ENCODE measurements at places on chromosomes 16 and 17.

- DNase-seq = peak; percentile 81
These were observed 17.7 kb downstream of the SGCA start for GRCh38 chr17:50183421-50183994.

- peak; percentile 34 for DNase-seq
These were observed 53.5 kb upstream of the INTS2 start for GRCh38 chr17:61981323-61981722.

- no peak for DNase-seq
These were observed 11.2 kb upstream of the SLC47A2 start for GRCh38 chr17:19727501-19728078.

- DNase-seq = peak; percentile 88
These were observed 9.7 kb downstream of the RHBDL3 start for GRCh38 chr17:32275060-32276042.

GRCh38 chr17:79028496-79029326 lies 4.7 kb downstream of the C1QTNF1 start:
- DNase-seq = no peak

GRCh38 chr17:12631076-12631475 lies 34.6 kb upstream of the MYOCD start:
- peak; percentile 32 for DNase-seq

GRCh38 chr16:8819411-8820034 lies 21.9 kb downstream of the PMM2 start:
- DNase-seq = no peak

DNA sequence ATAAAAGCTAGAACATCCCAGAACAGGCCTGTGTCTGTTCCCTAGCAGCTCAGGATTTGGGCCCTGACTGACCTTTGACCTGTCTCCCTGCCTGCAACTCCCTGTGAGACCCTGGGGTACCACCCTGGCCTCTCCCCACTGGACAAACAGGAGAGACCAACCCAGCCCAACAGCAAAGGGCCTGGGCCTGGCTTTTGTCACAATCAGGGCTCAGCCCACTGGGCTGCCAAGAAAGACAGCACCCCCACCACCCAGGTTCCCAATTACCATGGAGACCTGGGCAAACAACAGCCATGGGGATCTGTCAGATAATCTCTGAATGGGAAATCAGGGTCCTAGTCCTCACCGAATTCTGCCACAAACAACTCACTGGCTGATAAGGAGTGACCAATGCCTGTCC lies 11.1 kb downstream of the PLLP start:
- DNase-seq = no peak

- peak; percentile 41 for DNase-seq
These were observed 23.6 kb downstream of the CA4 start for GRCh38 chr17:60173304-60173819.

- no peak for DNase-seq
These were observed 38.2 kb downstream of the PRPSAP2 start for GRCh38 chr17:18896146-18896545.

DNA sequence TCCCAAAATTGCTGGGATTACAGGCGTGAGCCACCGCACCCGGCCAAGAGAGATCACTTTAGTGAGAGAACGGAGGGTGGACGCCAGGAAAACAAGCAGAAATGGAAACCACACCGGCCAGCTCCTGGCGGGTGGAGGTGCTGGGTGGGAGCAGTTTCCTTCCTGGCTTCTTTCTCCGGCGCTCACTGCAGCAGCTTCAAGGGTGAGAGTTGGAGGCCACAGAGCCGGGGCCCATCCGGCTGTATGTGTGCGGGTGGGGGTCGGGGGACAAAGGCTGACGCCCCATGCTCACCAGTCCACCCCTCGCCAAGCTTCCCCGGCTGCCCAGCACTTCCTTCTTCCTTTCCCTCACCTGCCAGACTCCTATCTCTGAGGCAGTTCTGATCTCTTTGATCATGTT lies 13.5 kb upstream of the BHLHA9 start:
- DNase-seq = no peak

- DNase-seq = no peak
These were observed 20.8 kb upstream of the CLEC18C start for GRCh38 chr16:70152578-70153302.

- DNase-seq = no peak
These were observed 775 bp downstream of the CYTH1 start for GRCh38 chr17:78781104-78781892.

DNA sequence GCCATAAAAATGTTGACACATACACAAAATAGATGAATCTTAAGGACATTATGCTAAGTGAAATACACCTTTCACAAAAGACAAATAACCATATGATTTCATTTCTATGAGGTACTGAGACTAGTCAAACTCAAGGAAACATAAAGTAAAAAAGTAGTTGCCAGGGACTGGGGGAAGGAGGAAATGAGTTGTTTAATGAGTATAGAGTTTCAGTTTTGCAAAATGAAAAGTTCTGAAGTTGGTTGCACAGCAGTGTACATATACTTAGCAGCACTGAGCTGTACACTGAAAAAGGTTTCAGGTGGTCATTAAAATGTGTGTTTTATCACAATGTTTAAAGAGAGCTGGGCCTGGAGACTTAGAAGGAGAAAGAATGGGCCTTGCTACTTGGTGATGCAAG lies 4.7 kb upstream of the SLC13A2 start:
- DNase-seq = no peak

- no peak for DNase-seq
These were observed 13.0 kb downstream of the TOB1 start for GRCh38 chr17:50853015-50853615.

DNA sequence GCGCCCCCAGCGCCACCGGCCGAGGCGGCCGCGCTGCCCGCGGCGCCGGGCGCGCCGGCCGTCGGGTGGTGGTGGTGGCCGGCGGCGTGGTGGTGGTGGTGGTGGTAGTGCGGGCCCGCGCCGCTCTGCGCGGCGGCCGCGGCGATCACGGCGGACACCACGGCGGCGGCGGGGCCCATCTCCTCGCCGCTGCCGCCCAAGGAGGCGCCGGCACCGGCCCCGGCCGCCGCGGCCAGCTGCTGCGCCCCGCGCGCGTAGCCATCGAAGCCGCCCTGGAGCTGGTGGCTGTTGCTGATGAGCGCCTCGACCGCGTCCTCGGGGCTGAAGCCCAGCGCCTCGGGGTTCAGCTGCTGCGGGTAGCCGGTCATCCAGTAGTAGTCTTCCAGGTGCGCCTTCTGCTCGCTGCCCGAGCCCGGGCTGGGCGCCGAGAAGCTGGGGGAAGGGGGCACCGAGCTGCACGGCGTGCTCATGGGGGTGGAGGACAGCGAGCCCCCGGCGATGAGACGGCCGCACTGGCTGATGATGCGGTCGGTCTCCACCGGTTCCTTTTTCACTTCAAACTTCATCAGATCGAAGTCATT lies 1.2 kb downstream of the MAF start:
- no peak for DNase-seq

DNA sequence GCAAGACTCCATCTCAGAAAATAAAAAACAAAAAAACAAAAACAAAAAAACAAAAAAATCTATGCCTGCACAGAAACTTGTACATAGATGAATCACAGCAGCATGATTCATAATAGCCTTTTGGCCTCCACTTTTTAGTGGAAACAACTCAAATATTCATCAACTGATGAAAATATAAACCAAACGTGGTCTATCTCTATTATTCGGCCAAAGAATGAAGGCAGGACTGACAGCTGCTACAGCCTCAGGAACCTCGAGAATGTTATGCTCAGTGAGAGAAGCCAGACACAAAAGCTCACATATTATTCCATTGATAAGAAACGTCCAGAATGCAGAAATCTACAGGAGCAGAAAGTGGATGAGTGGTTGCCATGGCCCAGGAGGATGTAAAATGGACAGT lies 19.8 kb downstream of the PPL start:
- DNase-seq = peak; percentile 59

DNA sequence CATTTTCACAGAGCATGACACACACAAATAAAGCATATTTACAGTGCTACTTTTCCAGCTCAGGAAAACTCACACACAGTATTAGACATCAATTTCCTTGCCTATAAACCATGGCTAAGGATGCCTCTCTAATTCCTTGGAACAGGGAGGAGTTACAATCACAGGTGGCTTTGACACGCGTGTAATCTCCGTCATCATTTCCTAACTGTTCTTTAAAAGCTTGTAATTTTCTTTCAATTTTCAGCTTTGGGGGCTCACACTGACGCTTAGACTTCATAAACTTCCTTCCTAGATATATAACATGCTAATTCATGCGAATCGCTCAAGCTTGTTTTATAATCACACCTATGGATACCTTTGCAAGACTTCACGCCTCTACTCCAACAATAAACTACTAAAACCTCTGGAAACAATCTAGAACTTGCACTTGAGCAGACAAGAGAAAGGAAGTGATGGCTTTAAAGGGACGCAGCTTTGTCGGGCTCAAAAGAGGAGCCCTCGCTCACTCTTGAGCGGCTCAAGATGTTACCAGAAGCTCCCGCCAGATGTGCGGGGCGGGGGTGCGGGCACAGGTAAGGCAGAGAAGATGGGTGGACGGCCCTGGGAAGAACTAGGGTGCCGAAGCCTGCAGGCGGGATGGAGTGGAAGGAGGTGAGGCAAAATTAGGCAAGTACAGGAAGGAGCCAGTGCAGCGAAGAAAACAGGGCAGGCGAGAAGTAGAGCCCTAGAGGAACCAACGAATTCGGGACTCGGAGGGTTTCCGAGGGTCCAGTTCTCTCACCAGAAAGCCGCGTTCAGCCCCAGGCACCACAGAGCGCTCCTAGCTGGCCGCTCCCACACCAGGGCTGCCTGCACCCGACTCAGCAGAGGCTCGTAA lies 631 bp downstream of the RETREG3 start:
- no peak for DNase-seq

GRCh38 chr17:29526322-29526721 lies 40.5 kb downstream of the ABHD15 start:
- DNase-seq = no peak

GRCh38 chr17:9729735-9730420 lies 61.5 kb downstream of the DHRS7C start:
- DNase-seq = peak; percentile 32

DNA sequence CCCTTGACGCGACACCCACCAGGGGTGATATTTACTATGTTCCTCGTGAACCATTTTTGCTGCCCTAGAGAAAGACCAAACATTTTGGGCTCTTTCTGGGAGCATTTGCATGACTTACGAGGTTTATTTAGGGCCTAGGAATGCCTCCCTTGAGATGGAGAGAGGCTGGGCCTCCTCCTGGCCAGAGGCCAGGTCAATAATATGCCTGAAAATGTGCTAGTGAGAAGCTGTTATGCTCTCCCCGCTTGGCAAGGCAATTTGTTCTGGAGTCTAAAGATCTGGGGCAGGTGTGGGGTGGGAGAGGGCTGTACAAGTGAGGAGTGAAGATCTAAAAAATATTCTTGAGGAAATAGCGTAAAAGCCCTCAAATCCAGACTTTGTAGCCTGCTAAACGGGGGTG lies 587.3 kb upstream of the CDH5 start:
- DNase-seq = no peak

- DNase-seq = peak; percentile 62
These were observed 8.4 kb downstream of the SLC16A5 start for GRCh38 chr17:75096082-75096625.

DNA sequence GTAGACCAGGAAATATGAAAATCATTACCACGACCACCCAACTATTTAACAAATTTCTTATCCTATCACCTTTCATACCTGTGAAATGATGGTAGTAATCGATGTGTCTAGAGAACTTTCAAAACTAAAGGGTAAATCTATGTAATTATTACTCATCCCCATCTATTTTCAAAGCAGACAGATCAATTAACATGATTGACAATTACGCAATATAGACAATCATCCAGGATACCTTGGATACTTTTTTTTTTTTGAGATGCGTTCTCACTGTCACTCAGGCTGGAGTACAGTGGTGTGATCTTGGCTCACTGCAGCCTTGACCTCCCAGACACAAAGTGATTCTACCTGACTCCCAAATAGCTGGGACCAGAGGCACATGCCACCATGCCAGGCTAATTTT lies 4.0 kb upstream of the C16orf46 start:
- no peak for DNase-seq

DNA sequence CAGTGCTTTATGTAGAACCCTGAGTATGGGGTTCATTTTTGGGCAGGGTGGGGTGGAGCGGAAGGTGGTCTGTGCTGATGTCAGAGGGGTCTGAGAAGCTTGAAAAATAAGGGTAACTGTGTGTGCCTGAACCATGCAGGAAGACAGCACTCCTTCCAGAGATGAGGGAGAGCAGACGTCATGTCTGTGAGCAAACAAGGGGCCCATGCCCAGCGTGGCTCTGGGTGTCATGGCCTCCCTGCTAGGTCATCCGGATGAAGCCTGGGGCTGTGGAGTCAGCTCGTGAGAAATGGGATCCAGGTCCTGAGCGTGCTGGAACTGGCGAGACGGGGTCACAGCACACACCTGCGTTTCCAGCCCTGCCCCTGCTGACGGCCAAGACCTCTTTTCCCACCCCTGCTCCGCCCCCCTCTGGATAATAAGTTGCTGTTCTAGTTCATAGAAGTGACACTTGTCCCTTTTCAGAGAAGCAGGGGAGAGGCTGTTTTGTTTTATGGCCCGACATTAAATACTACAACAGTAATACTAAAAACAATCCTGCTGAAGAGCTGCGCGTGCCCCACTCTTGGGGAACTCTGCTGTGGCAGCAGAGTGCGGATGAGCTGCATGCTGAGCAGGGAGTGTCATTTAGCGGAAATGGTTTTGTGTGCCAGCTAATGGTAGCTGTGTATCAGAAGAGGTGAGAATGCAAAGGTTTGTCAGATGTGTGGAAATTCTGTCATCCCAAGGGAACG lies 92.6 kb downstream of the RPTOR start:
- DNase-seq = no peak

- DNase-seq = peak; percentile 97
These were observed 142.9 kb upstream of the MYOCD start for GRCh38 chr17:12522743-12523183.
